Retinal pigment epithelial cell (primary cell): ENCODE measurements at places on chromosomes 7 and 10.

GRCh38 chr7:104206841-104207240 lies 972 bp downstream of the ORC5 start:
- no peak for DNase-seq

- no peak for DNase-seq
Measured at GRCh38 chr7:5572439-5572838, 148.8 kb upstream of the TNRC18 start.

- DNase-seq, result no peak
Measured at GRCh38 chr10:36666451-36666850, 458.9 kb upstream of the ANKRD30A start.

- DNase-seq, result no peak
Measured at GRCh38 chr7:157850481-157851444, 514.0 kb downstream of the DNAJB6 start.

- no peak for DNase-seq
Measured at GRCh38 chr7:84337429-84337828, 142.8 kb upstream of the SEMA3A start.

GRCh38 chr7:98562871-98563495 lies 54.1 kb upstream of the NPTX2 start:
- no peak for DNase-seq

DNA sequence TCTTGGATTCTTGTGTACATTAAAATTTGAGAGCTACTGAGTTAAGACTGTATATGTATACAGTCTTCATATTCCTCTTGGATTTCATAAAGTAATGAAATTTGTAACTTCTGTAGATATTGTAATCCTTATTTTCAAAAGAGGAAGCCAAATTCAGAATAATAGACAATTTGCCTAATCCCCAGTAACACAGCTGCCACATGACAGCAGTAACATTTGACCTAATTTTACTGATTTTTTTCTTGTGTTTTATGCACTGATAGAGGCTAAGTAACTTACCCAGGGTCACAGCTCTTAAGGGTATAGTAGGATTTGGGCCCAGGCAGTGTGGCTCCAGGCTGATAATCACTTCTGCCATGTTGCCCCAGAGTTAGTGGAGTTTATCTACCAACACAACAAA lies 40.4 kb upstream of the IL6 start:
- DNase-seq, result no peak

- DNase-seq, result no peak
Measured at GRCh38 chr7:20474249-20474648, 141.2 kb upstream of the ABCB5 start.

GRCh38 chr10:43808136-43808535 lies 159.5 kb upstream of the ZNF32 start:
- no peak for DNase-seq

DNA sequence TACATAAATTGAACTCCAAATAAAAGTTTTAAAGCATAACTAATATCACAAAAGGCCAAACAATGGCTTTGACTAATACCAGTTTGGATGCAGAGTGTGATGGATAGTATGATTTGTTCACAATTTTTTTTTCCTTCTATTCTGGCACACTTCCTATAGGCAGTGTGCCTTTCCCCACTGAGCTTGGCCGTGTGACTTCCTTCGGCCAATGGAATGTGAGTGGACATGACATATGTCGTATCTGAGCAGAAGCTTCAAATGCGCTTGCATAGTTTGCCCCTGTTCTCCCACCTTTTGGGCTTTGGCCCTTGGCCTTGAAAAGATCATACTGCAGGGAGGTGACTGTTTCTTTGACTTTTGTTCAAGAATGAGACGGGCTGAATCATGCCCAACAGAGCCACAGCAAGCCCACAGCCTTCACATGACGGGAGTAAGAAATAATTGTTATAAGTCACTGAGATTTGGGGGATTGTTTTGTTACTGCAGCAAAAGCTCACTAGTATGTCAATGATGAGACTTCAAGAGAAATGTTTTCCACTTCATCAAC lies 279.9 kb upstream of the NEBL start:
- DNase-seq, result no peak

DNA sequence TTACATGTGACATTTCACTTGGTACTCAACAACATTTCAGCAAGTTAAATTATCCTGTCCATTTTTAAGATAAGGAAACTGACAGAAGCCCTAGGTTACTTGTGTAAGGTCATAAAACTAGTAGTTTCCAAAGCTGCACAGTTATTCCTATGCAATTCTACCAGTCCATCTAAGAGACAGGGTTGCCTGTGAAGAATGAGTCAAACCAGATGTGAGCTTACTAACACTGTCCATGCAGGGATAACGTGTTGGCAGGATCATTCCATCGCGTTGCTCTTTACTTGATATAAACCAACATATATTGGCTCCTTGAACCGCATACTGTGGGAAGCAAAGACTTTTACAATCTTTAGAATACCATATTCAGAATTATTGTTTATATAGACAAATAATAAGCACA lies 280.9 kb upstream of the HGF start:
- DNase-seq, result no peak
